ENCODE measurements at places on chromosomes 7 and 10.

- no peak for DNase-seq
These were observed 21.2 kb downstream of the PRKCQ start for GRCh38 chr10:6558759-6559461.

- DNase-seq, result no peak
These were observed 29.1 kb downstream of the GTF2IRD1 start for GRCh38 chr7:74482629-74483401.

GRCh38 chr10:132957131-132957530 is 14.8 kb upstream of the CFAP46 start:
- no peak for DNase-seq

DNA sequence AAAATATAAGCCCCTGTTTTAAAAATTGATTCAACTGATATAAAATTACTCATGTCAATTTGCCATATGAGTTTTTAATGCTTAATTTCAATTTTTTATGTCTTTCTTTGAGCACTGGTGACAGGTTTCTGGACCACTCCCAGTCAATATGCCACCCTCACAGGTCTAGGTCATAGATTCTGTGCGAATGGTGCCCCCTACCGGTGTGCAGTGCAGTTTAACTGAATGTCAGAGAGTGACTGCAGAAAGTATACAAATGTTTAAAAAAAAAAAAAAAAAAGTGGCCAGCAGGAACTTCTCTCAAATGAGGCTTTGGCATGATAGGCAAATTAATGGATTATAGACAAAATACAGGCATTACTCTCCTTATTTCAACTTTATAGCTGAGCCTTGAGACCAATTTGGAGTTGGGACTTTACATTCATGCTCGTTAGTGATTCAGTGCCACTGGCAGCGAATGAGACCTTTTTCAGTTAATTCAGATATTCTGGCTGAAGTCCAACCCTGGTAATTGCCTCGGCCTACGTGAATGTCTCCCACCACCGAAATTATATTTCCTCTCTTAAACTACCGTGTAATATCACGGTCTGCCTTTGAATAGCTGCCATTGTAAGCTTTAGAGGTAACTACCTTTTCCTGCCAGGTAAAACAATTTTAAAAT is 427.6 kb downstream of the PHTF2 start:
- DNase-seq, result peak; percentile 86

DNA sequence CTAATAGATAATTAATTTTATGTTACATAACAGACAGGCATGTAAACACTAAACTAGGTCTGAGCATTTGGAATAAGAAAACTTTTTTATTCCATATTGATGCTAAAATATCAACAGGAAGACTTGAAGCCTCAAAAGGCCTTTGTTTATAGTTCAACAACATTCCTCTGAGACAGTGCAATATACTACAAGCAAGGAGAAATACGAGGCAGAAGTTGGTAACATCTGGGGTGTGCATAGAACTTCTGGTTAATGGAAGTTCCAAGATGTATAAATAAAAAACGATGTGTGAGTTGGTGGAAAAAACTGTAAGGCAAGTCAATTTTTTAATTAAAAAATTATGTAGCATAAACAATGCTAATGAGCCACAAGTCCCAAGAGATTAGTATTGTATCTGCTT is 139.6 kb downstream of the SKAP2 start:
- no peak for DNase-seq

GRCh38 chr7:111568419-111568818 is 6.1 kb upstream of the IMMP2L start:
- no peak for DNase-seq

DNA sequence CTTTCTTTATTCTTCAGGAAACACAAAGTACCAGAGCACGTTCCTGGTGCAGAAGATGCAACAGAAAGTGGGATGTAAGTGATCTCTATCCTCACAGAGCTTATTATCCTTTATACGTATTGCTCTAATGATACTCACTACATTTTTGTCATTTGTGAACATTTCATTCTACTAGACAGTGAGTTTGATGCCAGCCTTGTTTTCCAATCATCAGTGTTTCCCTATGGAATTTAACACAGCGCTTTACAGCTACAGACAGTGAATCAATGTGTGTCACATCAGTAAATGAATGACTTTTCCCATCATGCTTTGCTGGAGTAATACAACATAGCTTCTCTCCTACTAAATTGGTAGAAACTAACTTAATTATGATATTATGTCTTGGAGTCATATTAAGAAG is 175.5 kb downstream of the SDHAF3 start:
- no peak for DNase-seq

DNA sequence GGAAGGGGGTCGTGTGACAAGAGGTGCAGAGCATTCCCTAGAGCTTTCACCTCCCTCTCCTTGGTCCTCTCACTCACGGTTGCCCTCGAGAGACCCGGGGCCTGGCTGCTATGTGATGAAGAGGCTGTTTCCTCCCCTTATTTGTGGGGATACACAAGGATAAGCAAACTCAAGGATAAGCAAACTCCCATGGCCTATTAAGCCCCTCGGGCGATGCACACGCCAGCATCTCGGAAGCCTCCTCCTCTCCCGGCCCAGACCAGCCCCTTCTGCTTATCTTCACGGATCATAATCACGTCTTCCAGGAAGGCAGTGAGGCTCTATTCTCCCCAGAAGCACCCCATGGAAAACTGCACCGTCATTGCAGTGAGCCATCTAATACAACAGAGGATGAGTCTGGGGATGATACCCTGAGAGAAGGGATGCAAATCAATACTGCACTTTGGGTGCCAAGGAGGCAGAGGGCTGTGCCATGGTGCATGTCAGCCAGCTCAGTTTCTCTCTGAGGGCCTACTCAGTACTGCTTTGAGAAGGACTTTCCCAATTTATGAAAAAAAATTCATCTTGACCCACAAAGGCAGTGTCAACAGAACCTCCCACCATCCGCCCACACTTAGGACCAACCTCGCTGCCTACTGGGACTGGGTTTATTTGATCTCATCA is 22.2 kb downstream of the TMEM273 start:
- DNase-seq, result no peak

GRCh38 chr7:157769086-157769485 is 432.3 kb downstream of the DNAJB6 start:
- DNase-seq, result no peak

GRCh38 chr7:935164-935873 is 19.2 kb downstream of the ADAP1 start:
- DNase-seq, result peak; percentile 52

DNA sequence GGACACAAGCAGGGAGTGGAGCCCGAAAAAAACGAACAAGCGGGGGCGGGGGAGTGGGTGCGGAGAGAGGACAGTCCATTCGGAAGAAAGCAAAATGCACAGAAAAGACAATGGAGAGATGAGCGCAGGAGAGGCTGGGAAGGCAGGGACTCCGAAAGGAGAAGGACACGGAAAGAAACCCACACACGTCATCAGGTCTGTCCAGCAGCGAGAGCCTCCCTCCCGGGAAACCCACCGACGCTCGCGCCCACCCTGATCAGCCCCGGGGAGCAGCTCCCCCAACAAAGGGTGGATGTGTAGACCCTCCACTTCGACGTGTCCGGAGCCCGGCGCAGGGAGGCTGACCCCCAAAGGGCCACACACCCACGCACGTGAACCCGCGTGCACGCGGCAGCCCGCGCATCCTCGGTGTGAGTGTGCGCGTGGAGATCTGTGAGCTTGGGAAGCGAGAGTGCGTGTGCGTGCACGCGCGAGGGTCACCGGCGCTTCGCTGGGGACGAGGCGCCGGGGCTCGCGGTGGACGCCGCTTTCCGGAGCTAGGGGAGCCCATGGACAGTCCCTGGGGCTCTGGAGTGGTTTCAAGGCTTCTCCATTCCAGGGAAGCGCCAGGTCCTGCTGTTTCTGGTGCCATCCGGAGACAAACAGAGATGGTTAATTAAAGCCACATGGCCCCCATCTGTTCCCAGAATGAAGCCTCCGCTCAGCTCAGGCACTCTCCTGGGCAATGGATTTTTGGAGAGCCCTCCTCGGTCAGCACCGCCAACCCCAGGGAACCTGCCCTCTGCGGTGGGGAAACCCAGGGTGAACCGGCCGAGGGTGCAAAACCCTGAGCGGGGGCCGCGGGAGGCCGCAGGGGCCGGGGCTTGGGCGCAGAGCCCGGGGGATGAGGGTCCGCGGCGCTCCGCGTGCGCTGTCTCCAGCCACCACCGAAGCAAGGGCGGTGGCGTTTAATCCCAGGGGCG is 916 bp downstream of the LAMB1 start:
- peak; percentile 29 for DNase-seq

- DNase-seq, result no peak
These were observed 388.5 kb upstream of the NFE2L3 start for GRCh38 chr7:25763463-25763860.

DNA sequence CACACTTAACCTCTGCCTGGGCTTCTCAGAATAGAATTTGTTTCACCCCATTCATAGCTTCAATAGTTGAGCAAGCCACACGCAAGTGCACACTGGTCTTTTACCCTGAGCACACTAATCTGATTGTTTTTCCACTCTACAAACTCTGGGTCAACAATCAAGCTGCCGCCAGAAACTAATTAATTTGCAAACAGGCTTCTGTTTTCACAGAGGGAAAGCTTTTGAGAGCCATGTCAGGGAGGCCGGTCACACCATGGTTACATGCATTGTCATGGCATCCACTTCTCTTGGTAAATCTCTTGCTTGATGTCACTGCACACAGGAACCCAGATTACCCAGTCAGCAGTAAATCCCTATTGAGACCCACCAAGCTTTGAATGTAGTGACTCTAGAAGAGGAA is 154.2 kb downstream of the SEMA3A start:
- DNase-seq, result no peak

- no peak for DNase-seq
These were observed 64.9 kb upstream of the MYO3A start for GRCh38 chr10:25869067-25869591.

- no peak for DNase-seq
These were observed 35.1 kb downstream of the ADD3 start for GRCh38 chr10:110042891-110043290.

DNA sequence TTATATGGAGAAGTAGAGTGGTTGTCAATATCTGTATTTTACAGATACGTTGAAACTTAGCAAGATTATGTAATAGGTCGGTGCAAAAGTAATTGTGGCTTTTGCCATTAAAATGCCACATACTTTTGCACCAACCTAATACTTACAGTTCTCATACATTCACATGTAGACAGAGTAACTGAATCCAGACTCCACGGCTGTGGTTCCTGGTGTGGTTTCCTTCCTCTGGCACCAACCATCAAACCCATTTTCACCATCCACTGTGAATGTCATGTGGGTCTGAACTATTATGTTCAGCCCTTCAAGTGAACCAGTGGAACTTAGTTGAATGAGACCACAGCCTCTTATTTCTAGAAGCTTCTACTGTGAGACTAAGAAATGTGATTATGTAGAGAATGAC is 31.5 kb upstream of the SLIT1 start:
- no peak for DNase-seq

- DNase-seq, result no peak
These were observed 20.2 kb upstream of the CCNJ start for GRCh38 chr10:96023168-96023567.

GRCh38 chr7:69840248-69840647 is 242.0 kb downstream of the AUTS2 start:
- no peak for DNase-seq

- no peak for DNase-seq
These were observed 5.9 kb upstream of the ITGA8 start for GRCh38 chr10:15725603-15726002.

GRCh38 chr7:82389876-82390275 is 53.7 kb downstream of the CACNA2D1 start:
- no peak for DNase-seq

DNA sequence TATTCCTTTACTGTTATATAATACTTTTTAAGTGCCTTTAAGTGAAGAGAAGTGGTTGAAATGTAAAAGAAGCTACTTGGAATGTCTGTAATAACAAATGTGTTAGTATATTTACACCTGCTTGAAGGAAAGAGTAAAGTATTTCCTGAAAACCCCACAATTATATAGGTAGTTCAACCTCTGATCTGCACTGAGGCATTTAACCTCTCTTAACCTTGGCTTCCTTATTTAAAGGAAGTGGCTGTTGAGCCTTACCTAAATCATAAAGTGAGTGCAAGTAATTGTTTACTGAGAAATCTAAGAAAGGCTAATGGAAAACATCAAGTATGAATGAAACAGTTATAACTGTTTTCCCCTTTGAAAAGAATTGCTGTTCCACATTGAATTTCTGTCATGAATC is 294.5 kb downstream of the ADK start:
- no peak for DNase-seq

GRCh38 chr7:83701736-83702135 is 52.8 kb upstream of the SEMA3E start:
- no peak for DNase-seq

- DNase-seq, result no peak
These were observed 3.3 kb downstream of the LUC7L2 start for GRCh38 chr7:139362981-139363380.

Measured in WTC11 (cell line).